Motor neuron (in vitro differentiated cells): ENCODE measurements at places on chromosomes 4 and X. TPM values are rescaled to one million over a fixed set of nuclear protein-coding genes. Genes with fewer than 3 reads are reported as not detected.

- ATAC-seq: peak; percentile 9
These were observed 2183.9 kb upstream of the TENM3 start for GRCh38 chr4:180059216-180059881.

DNA sequence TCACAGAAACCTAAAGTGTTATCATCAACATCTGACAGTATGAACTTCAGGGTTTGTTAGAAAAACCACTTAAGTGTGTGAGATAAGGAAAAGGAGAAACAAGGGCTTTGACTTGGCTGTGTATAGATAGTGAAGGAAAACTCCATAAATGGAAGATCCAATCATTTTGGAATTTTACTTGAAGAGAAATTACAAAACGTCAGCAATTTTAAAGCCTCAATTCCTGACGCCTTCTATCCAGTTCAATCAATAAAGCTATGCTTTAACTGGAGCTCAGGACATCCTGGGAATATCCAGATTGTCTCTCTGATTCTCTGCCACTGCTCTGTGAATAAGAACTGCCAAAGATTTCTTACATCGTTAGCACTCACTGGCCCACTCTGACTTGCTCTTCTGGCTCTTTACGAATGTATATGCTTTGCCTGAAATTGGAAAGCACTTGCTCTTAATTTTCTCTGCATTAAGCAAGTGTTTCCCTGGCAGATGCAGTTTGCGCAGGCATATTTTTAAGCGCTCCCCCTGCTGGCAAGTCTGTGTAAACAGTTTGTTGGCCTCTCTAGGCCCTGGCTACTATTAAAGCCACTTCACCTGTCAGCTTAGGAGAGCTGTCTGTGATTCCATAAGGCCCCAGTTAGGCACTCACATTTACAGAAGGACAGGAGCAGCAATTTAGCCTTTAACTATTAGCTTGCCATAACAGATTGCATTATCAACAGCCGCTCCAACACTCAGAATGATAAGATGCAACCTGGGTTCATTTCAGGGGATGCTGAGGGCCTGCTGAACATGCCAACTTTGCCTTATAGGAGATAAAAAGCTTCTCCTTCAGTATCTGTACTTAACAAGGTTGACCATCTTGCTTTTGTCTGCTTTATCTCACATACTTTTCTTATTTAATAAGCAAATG, 251.4 kb upstream of the DDX53 start:
- ATAC-seq: peak; percentile 80

COX7B gene
- total RNA-seq: 386 and 391 TPM in 2 replicates

DNA sequence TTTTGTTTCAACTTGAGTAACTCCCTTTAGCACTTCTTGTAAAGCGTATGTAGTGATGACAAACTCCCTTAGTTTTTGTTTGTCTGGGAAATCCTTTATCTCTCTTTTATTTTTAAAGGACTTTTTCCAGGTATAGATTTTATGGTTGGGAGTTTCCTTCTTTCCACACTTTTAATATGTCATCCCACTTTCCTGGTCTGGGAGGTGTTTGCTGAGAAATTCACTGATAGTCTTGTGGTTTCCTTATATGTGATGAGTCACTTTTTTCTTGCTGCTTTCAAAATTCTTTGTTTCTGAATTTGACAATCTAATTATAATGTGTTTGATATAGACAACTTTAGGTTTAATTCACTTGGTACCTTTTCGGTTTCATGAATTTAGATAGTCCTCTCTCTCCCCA, 353.9 kb downstream of the GPAT3 start:
- no peak for ATAC-seq

DNA sequence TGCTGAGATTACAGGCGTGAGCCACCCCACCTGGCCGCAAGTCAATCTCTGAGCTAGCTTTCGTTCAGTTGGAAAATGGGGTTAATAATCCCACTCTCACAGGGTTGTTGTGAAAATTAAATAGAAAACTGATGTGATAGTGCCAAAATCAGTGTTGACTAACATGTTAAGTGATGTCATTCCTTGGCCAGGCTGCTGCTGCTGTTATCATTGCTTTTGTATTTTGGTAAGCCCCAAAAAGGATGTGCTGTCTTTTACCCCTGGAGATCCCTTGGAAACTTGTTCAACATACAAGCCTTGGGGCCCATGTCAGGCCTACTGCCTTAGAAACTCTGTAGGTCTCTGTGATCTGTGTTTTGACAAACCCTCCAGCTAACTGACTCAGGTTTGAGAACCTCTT, 106.3 kb downstream of the AFF1 start:
- no peak for ATAC-seq

DNA sequence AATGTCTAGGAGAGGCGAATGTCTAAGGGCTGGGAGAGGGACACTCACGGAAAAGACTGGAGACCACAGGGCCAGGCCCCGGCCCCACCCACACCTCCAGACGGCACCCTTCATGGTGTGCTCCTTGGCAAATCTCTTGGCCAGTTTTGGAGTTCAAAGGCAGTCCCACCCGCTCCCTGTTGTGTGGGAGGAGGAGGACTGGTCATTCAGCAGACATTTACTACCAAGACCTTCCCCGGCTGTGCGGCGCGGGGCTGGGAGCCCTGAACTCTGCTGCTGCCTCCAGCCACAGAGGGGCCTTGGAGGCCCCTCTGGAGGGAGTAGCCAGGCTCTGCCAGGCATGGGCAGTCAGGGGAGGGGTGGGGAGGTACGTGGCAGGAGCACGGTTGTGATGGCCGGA, 8.7 kb upstream of the TBC1D14 start:
- ATAC-seq: no peak

RPGR gene
- total RNA-seq: 4.6 and 5.8 TPM in 2 replicates

- peak; percentile 98 for ATAC-seq
These were observed 20.2 kb downstream of the TMEM31 start for GRCh38 chrX:103730796-103731493.

DNA sequence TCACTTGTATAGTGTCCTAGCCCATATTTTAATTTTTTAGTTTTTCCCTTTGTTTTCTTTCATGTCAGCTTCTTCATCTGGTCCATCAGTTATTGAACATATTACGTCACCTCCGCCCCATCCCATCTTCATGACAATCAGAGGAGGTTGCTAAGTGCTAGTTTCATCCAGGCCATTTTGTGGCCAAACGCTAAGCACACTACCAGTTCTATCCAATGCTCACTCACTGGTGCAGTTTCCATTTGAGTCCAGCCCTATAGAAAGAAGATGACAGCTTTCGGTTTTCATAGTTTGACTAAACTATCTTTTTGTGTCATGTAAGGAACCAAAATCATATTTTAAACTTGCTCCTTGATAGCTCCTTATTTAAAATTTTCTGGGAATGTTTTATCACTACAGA, 304.2 kb downstream of the TENM3 start:
- no peak for ATAC-seq

DNA sequence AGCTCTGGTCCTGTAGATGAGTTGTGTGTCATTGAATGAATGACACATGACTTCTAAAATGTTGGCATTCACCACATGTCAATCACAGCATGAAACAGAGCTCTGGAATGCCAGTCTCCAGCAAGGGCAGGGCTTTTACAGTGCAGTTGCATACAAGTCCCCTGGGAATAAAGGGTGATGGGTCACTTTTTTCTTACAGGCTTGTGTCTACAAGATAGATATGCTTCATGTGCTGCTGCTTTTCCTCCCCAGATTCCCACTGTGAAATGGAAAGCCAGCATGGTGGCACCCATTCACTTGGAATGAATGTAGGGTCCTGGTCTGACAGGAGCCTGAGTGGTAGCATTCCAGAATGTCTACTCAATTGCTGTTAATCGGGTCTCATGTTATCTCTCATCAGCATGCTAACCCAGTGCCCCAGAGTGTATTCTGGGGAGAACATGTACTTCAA, 159.1 kb upstream of the KIT start:
- peak; percentile 67 for ATAC-seq

GRCh38 chrX:11528623-11529022, 137.1 kb downstream of the ARHGAP6 start:
- no peak for ATAC-seq

DNA sequence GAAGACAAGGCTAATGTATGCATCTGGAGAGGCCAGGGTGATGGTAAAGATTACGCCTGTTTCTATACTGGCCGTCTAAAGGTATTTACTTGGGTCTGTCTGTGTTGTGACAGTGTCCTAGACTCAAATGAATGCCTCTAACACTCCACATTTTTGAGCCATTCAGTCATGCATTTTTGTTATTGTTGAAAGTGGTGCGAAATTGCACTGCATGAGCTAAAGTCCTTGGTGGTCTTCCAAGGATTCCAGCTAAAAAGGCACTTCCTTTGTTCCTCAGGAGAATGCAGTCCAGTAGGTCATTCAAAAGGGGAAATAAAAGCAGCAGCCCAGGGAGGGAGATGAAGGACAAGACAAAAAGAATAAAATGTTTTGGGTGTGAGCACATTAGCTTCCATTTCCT, 3.0 kb downstream of the GPC4 start:
- no peak for ATAC-seq

DNA sequence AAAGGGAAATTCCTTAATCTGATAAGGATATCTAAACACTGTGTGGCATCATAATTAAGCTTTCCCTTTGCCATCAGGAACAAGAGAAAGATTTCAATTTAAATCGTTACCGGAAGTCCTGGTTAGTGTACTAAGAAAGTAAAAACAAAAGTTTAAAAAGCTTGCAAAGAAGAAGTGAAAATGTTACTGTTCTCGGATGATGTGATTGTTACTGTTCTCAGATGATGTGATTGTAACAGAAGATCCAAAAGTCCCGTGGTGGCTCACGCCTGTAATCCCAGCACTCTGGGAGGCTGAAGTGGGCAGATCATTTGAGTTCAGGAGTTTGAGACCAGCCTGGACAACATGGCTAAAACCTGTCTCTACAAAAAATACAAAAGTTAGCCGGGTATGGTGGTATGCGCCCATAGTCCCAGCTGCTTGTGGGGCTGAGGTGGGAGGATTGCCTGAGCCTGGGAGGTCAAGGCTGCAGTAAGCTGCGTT, 62.5 kb downstream of the RGS12 start:
- ATAC-seq: no peak

ABCG2 gene
- 0.05 and 0.13 TPM in 2 replicates for total RNA-seq
